ENCODE measurements at places on chromosomes 6 and 20.

DNA sequence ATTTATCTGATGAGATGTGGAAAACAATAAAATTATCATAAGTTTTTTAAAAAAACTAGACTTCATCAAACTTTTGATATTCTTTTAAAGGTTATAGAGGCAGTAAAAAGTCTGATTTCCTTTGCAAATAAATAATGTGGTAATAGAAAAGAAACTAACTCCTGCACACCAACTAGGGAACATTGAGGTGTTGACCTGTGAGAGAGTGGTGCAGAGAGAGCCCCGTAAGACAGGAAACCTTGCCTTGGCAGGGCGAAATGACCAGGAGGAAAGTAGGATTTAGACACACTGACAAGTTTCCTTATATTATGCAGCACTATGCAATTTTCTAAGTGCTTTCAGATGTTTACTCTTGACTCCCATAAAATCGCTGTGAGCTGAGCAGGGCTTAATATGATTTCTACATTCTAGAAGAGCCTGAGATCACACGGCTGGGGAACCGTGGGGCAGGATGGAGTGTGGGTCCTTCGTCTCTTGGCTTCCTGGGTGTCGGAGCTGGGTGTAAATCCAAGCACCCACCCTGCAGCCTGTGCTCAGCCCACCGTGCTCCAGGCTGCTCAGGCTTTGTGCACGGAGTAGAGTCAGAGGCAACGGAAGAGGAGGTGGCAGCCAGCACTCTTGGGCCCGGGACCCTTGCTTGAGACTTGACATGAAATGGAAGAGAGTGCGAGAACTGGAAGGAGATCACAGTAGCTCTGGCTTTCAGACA, 61.3 kb upstream of the FOXQ1 start:
- no peak for DNase-seq

DNA sequence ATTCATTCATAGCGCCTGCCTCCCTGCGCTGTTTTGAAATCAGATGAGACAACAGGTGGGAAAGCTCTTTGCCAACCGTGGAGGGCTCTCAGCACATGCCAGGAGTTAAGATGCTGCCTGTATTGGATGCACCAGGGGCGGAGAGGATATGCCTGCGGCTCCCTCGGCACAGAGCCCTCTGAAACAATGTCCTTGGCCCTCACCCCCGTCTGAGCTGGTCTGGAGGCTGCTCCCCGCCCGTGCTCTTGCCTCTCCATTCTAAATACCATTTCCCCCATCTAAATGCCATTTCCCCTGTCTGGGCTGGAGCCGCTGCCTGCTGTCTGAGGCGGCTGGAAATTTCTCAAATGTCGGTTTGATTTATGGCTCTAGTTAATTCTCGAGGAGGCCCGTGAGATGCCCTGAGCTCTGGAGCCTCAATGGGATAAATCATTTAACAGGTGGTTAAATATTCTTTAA, 50.8 kb upstream of the MLN start:
- DNase-seq = no peak

DNA sequence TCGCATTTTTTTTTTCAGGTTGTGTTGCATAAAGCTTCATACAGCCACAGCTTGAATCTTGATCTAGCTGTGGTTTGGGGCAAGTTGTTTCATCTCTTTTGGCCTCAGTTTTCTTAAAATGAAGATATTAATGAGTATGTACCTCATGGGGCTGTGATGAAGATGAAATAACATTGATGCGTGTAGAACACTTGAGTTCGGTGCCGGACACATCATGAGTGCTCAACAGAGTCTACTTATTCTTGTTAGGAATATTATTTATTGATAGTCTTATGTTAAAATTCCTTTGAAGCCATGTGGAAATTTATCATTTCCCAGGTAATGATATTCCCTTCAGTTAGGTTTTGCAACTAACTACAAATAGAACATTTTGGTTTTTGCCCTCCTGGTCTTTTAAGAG, 3.4 kb downstream of the PAQR8 start:
- DNase-seq = no peak

- DNase-seq = no peak
These were observed 1455.3 kb downstream of the GRIK2 start for GRCh38 chr6:102848796-102849195.

GRCh38 chr20:38692436-38693411, 31.6 kb upstream of the SLC32A1 start:
- no peak for DNase-seq

GRCh38 chr6:107560657-107561056, 70.7 kb downstream of the SOBP start:
- no peak for DNase-seq

GRCh38 chr6:9627916-9628315, 787.0 kb downstream of the TFAP2A start:
- DNase-seq = no peak

GRCh38 chr6:167541544-167541943, 216.7 kb downstream of the TTLL2 start:
- DNase-seq = no peak

DNA sequence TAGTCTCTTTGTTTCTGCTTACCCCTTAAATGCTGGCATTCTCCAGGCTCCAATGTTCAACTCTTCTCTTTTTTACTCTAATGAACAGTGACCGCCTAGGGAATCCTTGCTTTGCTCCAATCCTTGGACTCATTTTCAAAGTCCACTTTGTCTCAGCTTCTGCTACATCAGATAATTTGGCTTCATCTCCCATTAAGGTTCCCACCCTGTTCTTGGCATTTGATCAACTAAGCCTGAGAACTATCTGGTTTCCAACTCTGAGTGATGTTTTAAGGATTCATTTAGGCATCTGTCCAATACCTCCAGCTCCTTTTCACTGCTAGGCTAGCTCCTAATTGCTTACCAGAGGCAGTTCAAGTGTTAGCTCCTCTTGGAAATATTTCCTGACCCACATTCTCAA, 64.9 kb downstream of the ME1 start:
- DNase-seq = no peak

DNA sequence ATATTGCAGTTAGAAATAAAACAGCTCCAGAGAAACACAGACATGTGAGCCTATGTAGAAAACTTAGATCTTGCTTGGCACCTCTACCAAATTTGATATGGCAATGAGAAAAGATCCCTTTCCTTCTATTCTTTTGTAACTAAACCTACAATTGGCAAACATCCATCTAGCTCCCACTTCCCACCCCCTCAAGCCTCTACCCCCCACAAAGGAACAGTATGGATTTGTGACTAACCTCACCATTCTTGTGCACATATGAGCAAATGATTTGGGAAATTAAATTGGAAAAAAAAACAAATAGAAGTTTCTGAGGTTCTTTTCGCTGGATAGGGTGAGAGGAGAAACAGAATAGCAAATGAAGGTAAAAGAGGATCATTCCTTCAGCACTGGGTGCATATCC, 85.8 kb upstream of the TIAM2 start:
- DNase-seq = no peak

GRCh38 chr6:28488916-28489365, 26.7 kb downstream of the GPX6 start:
- DNase-seq = no peak

- DNase-seq = no peak
These were observed 19.7 kb downstream of the AKIRIN2 start for GRCh38 chr6:87682310-87682709.

- DNase-seq = no peak
These were observed 80.8 kb downstream of the LYRM4 start for GRCh38 chr6:5179917-5180316.

- DNase-seq = no peak
These were observed 193.5 kb downstream of the UNC5CL start for GRCh38 chr6:40845553-40845952.

DNA sequence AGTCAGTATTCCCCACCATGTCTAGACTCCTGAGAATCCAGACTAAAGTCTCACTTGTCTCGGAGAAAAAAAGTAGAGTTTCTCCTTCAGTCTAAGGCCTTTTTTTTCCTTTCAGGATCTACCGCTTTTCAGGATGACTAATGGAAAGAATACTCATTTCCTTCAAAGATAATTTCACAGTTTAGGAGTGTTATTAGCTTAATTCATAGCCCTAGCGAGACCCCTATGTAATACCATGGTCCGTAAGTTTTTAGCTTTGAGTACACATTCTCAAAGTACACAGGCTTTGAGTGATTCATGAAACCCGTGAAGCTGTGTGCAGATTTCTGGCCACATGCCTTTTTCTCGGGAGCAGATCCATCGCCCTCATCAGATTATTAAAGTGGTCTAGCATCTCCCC, 133.1 kb downstream of the SOX4 start:
- DNase-seq = no peak

DNA sequence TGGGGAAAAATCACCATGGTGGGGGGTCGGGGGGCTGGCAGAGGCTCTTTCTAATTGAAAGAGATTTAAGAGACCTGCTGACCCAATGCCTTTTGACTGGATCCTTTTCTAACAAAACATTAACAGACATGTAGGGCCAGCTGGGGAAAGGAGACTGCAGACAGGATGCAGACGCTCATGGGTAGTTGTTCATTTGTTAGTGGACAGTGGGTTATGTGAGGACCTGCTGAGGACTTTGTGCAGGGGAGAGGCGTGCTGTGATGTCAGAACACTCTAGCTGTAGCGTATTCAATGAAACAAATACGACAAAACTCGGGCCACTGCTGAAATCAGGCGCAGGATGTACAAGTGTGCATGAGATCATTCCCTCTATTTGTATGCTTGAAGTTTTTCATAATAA, 1.2 kb downstream of the IP6K3 start:
- no peak for DNase-seq

GRCh38 chr20:38148328-38149102, 16.6 kb downstream of the TGM2 start:
- DNase-seq = no peak

GRCh38 chr6:153210083-153210482, 79.0 kb upstream of the RGS17 start:
- no peak for DNase-seq

GRCh38 chr20:23419995-23420901, 1.0 kb downstream of the NAPB start:
- no peak for DNase-seq

GRCh38 chr20:44632103-44632752, 19.3 kb downstream of the ADA start:
- no peak for DNase-seq

DNA sequence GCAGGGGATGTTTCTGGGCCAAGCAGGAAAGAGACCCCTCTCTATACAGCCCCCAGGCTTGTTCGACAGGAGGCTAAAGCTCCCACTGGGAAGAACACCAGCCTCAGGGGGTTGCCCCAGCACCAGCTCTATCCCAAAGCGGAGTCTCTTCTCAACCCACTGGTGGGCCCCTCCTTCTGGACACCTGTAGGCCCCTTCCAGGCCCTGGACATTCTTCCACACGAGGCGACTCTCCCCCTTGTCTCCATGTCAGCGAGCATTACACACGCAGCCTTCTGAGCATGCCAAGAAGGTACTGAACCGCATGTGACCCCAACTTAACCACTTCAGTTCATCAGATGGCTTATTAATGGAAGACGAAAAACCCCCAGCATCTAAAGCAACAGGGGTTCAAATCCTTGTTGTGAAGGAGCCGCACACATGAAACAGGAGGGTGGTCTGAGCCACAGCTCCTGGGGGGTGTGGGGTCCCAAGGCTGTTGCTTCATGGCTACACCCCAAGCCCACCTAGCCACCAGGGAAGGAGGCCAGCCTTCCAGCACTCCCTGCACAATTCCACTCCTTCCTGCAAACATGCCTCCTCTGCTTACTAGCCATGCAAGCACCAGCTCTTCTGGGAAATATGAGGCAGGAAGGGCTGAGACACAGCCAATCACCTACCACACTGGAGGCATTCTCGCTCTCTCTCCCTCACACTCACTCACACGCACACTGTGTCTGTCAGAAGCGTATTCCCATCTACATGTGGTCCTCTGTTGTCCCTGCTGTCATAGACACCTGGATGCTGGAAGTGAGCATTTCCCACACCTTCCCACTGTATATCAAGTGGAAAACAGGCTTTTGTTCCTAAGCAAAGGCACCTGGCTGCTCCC, 104.5 kb downstream of the NOL4L start:
- no peak for DNase-seq

GRCh38 chr6:155030148-155030720, 35.1 kb downstream of the TIAM2 start:
- no peak for DNase-seq

- no peak for DNase-seq
These were observed 150.4 kb downstream of the MYLK4 start for GRCh38 chr6:2600363-2600762.

GRCh38 chr6:2771079-2771478, 5.9 kb downstream of the WRNIP1 start:
- no peak for DNase-seq

GRCh38 chr6:50147371-50147770, 97.6 kb upstream of the DEFB112 start:
- DNase-seq = no peak

GRCh38 chr20:22414305-22414742, 170.0 kb downstream of the FOXA2 start:
- DNase-seq = no peak

GRCh38 chr6:91412532-91412931, 825.7 kb upstream of the MAP3K7 start:
- no peak for DNase-seq

DNA sequence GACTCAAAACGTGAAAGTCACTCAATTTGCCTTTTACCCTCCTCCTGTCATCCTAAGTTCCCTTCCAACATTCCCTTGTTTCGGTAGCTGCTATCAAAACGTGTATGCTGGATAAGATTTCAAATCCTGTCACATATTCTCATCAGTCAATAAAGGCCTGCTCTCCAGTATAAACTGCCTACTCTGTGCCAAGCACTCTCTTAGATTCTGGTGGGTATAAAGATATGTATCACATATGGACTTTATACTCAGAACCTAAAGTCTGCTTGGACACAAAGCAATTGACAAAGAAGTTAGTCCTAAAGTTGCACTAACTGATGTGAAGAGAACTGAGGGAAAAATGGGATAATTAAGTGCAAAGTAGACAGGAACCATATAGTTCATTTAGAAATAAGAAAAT, 476.6 kb upstream of the MARCKS start:
- DNase-seq = no peak

DNA sequence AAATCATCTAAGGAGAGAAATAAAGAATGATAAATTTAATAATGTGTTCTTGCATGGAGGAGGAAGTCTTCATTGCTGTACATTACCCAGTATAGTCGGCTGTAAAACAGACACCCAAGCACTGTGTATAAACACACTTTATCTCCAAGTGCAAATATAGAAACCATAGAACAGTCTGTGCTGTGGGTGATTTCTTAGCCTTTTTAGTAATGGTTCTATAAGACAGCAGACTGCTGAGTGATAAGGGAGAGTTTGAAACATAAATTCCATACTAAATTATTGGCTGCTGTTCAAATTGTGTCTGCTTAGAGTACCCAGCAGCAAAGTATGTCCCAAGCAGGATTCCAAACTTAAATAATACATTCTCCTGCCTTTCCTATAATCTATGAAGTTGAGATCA, 4.6 kb downstream of the FILIP1 start:
- DNase-seq = no peak

DNA sequence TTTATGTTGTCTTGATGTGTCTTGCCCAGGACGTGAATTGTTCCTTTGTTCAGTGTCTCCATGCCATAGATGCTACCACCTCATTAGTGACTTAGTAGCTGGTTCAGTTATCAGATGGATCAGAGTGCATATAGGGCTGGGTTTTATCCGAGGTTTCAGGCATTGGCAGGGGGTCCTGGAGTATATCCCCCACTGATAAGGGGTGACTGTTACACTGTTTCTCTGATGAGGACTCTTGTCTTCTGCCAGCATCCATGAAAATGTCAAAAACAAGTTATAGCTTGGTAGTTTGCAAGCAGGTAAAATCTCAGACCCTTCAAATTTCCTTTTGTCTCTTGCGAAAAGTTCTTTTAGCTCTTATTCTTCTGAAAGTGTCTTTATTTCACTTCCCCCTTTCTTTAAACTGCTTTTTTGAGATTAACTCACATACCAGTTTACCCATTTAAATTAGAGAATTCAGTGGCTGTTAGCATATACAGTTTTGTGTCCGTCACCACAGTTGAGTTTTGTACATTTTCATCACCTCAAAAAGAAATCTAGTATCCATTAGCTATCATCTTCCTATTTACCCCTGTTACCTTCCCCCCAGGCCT, 109.2 kb downstream of the CDYL start:
- DNase-seq = no peak
